ENCODE measurements at places on chromosomes 2 and 18.
A peak's percentile ranks its signal among the peaks of the same experiment; 100 is the strongest.

- peak; percentile 59 for DNase-seq
These were observed 35.8 kb downstream of the MTCL1 start for GRCh38 chr18:8741117-8741516.

DNA sequence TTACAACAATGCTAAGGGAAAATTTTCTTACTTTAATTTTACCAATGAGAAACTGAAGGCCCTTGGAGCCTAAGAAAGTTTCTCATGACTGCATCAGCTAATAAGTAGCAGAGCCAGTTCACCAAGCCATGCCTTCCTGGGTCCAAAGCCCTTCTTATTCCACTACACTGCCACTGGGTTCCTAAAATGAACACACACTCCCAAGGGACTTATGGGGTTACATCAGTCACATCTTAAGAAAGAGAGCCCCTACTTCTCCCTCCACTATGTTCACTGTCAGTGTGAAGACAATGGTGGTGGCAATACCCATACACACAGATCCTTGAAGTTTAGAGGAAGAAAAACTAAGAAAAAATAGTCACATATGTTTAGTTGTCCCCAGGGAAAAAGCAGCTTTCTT is 20.6 kb downstream of the MBD2 start:
- DNase-seq: no peak

- DNase-seq: no peak
These were observed 316.2 kb downstream of the GBX2 start for GRCh38 chr2:235851828-235852525.

DNA sequence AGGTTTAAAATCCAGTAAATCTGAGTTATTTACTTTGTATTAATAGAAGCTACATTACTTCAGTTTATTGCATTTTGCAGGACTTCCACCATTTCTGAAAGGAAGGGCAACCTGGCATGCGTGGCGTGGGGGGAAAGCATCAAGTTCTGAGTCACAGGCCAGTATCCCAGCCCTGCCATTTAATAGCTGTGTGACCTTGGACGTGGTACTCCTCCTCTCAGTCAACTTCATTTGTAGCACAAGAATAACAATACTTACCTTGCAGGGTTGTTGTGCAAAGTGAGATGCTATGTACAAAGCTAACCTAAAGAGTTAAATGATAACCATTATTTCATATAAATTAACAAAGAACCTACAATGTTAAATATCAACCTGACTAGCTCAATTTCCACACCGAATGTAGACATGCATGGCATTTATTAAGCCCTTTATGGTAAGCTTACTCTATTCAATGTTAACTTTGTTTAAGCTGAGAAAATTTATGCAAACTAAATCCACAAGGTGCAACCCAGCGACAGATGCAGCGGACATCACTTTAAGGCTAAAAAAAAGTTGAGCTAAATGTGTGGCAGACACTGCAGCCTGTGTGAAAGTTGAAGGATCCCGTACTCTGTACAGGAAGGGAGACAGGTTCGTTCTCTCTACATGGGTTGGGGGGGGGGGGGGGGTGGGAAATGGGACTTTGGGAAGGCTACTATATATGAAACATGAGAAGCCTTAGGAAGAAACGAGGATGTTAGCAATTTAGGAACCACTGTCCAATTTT is 17.2 kb upstream of the STPG4 start:
- DNase-seq: no peak

- DNase-seq: no peak
These were observed 43.9 kb downstream of the PKDCC start for GRCh38 chr2:42091671-42092070.

DNA sequence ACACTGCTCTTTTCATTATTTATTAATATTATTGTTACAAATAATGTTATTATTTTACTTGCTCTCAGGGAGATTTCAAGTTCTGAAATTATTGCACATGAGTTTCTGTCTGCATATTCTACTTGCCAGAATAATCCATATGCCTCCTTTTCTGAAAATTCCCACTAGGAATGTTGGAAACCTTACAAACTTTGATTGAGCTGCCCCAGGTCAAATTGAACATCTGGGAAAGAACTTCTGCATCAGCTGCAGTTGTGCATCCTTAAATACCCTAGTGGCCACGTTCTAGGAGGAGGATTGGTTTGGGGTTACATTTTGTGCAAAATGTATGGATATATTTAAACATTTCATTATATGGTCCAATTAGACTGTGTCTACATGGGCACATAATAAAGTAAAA is 1302.7 kb upstream of the PIK3C3 start:
- DNase-seq: no peak

DNA sequence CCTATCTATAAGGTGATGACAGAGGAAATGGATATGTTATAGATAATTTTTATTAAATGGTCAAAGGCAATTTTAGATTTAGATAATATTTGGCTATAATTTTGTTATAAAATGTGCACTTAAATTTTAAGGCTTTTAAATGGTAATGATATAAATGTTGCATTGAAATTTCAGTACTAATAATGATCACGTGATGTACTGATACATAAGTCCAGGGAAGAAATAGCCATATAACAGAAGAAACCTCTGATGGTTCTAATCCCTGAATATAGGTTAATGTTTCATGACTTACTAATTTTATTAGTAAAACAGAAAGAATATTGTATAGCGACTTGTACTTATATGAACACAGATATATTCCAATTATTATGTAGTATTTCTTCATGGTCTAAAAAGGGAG is 211.9 kb downstream of the SOCS6 start:
- DNase-seq: no peak

GRCh38 chr2:117614823-117615534 is 199.5 kb upstream of the DDX18 start:
- DNase-seq: no peak

DNA sequence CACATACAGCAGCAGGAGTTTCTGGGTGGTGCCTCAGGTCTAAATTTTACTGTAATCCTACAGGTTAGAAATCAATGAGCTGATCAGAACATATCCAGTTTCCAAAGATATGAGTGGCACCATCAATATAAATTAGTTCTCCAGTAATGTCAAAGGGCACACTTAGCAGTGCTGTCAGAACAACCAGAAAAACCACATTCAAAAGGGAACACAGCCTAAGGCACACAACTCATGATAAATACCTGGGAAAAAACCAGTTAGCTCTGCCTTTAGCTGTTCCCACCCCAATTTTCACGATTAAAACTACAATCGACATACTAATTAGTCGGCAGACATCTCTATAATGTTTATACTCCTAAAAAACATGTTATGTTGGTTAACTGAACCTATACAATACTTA is 31.5 kb downstream of the ATP8B1 start:
- no peak for DNase-seq

DNA sequence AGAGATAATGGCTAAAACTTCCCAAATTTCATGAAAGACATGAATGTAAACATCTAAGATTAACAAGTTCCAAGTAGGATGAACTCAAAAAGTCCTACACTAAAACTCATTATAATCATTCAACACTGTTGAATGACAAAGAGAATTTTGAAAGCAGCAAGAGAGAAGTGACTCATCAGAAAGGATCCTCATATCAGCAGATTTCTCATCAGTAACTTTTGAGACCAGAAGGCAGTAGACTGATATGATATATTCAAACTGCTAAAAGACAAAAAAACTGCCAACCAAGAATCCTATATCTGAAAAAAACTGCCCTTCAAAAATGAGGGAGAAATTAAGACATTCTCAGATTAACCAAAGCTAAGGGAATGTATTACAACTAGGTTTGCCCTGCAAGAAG is 130.6 kb upstream of the OTX1 start:
- DNase-seq: no peak

DNA sequence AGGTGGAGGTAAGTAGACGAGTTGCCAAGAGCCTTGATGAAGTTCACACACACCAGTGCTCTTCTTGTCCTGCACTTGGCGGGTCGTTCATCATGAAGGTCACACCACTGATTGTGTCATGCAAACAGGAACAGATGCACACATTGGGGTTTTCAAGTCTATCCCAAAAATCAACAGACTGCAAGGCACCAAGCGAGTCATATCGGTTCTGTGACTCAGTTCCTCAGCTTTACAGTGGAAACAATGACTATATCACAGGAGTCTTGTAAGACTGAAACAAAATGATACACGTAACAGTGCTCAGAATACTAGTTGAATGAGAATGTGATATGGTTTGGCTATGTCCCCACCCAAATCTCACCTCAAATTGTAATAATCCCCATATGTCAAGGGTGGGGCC is 526.9 kb upstream of the ID2 start:
- DNase-seq: no peak

GRCh38 chr2:24981411-24982136 is 9.8 kb upstream of the DNAJC27 start:
- no peak for DNase-seq

GRCh38 chr2:206562375-206562774 is 79.9 kb upstream of the FAM237A start:
- no peak for DNase-seq

DNA sequence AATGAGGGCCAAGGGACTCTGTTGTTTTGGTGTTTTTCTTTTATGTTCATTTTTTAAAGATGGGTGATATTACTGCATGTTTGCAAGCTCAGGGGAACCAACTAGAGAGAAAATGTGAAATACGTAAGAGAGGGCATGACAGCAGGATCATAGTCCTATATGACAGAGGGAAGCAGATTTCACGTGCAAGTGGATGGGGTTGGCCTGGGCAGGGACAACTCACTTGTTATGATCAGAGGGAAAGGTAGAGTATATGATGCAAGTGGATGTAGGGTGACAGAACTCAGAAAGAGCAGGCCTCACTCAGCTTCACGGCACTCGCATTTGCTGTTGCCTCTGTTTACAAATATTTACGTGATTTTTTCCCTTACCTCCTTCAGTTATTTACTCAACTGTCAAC is 67.0 kb downstream of the OLA1 start:
- no peak for DNase-seq

DNA sequence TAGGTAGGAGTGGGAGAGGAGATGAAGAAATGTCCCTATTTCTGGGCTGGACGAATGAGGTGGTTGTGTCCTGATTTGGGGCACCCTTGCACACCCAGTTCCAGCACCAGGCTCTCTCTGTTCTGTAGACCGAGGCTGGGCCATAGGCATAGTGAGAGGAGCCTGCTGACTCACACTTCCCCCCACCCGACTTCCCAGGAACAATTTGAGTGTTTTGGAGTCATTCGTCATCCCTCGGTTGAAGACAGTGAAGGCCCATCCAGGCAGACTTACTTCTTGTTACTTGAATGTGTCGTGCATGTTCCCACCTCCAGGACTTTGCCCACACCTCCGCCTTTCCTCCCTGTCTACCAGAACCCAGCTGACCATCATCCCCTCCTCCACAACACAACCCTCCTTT is 179.1 kb downstream of the HAUS1 start:
- DNase-seq: no peak

GRCh38 chr2:207230261-207231105 is 64.7 kb upstream of the KLF7 start:
- no peak for DNase-seq

- DNase-seq: no peak
These were observed 138.6 kb downstream of the B3GNT2 start for GRCh38 chr2:62334440-62335058.

- no peak for DNase-seq
These were observed 153.8 kb upstream of the ACAA2 start for GRCh38 chr18:49967171-49967570.

- no peak for DNase-seq
These were observed 34.1 kb downstream of the EEF1B2 start for GRCh38 chr2:206193671-206194357.

DNA sequence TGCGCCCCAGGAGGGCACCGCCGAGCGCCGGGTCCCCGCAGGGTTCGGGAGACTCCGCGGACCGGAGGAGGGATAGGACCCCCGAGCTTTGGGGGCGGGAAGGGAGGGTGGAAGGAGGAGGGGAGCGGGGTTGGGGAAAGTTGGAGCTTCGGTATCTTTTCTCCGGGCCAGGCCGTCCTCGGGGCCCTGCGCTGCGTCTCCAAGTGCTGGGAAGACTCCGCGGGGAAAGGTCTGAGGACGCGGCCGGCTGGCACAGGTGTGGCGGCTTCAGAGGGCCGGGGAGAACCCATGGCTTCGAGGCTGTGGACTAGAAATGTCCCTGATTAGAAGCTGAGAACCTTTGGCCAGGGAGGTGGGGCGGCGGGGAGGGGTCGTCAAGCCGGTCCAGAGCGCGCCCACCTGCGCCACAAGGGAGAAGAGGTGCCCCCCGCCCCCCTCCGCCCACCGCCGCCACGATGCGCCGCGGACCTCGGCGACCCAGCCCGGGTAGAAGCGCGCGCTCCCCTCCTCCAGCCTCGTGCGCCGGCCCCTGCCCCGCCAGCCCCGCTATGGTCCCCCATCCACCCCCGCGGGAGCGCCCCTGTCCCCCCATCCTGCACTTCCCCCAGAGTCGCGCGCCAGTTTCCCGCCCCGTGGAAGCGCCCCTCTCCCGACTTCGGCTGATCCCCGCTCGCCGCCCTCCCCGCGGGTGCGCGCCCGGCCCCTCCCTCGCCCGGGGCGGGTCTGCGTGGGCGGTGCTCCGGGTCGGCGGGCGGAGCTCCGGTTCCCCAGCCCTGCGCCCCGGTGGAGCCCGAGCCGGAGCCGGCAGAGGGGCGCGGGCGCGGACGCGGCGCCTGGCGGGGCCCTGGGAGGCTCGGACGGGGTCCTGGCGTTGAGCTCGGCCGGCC is at the start of gene SNTG2:
SNTG2 (plus strand) TSS at position 770 of the 887 bp plus-strand sequence. CDS start 148 bp downstream, outside the sequence.
- peak; percentile 68 for DNase-seq

DNA sequence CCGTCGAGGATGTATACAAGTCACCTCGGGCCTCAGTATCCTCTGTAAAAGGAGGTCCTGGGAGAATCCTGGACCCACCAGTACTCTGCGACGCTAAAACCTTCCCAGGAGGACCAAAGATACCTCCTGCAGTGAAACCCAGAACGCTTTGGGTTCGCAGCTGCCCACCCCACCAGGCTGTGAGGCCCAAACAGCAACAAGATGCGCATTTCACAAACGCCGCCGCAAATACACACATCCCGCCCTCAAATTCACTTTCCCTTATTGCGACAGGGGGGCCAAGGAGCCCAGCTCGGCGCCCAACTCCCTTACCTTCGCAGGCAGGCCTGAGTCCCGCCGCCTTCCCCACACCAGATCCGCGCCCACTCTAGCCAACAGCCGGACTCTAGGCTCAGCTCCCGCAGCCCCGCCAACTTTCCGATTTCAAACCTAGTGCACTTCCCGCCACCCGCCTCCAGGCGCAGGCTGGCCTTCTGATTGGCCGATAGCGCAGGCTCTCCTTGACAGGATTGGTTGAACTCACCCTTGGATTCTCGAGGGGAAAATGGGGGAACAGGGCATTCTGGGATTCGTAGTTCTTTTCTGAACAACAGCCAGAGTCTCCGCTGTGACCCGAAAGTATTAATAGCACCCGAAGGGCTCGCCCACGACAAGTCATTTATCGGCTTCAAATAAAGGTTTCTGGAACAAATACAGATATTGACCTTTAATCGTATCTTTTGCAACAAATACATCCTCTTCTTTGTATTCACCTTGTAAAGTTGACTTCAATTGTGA is at the start of gene SPC25:
SPC25 (minus strand) TSS at position 425 of the 777 bp plus-strand sequence. CDS start 911 bp downstream, outside the sequence.
- DNase-seq: peak; percentile 97

Measured in NCI-H2081 (cell line).